ENCODE measurements at places on chromosomes 7 and 10.
A peak's percentile ranks its signal among the peaks of the same experiment; 100 is the strongest.

- DNase-seq, result peak; percentile 16
Measured at GRCh38 chr10:12847361-12847975, 154.0 kb downstream of the CCDC3 start.

- DNase-seq, result no peak
Measured at GRCh38 chr7:106031300-106032035, 68.4 kb downstream of the CDHR3 start.

DNA sequence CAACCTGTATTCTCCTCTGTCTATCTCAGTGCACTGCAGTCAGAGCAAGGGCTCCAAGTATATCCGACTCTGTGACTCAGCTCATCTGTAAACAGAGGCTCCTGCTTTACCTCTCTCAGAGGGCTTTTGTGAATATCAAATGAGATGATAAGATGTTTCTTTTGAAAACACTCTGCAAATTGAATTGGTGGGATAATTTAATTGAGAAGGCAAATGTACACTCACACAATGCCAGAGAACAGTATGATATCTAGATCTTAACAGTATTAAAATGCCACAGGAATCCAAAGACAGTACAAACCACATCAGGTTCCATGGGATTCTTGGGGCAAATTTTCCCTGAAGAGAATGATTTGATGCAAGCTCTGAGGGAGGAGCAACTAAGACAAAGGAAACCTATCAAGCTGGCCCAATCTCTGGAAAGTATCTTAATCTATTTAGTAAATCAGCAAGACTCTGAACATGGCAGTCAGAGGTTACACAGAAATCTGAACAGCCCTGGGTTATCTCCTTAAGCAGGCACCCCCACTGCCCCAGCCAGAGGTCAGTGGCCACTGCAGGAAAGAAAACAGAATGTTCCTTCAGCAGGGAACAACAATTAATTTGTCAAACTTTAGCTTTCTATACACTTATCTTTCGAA, 45.9 kb downstream of the DOCK4 start:
- no peak for DNase-seq

- DNase-seq, result no peak
Measured at GRCh38 chr10:44393834-44394547, 9.1 kb upstream of the CXCL12 start.

- no peak for DNase-seq
Measured at GRCh38 chr7:37709631-37710509, 26.3 kb downstream of the GPR141 start.

DNA sequence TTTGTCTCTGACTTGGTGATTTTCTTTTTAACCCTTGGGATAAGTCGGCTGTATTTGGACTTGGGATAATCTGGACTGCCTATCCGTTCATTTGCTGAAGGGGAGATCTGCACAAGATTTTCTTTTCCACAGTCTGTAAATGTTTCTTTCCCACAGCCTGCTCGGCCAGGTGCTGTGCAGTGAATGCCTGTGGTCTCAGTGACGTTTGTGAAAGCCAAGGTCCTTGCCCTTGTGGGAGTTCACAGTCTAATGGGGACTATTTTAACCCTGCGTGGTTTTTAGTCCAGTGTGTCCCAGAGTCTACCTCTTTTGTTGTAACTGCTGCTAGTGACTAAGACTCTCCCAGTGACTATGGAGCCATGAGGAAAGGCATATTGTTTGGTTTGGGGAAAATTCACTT, 8.9 kb downstream of the PNLIP start:
- DNase-seq, result no peak

GRCh38 chr10:98659951-98660350, 213.2 kb upstream of the HPS1 start:
- DNase-seq, result no peak

- peak; percentile 61 for DNase-seq
Measured at GRCh38 chr7:25752967-25753791, 398.8 kb upstream of the NFE2L3 start.

DNA sequence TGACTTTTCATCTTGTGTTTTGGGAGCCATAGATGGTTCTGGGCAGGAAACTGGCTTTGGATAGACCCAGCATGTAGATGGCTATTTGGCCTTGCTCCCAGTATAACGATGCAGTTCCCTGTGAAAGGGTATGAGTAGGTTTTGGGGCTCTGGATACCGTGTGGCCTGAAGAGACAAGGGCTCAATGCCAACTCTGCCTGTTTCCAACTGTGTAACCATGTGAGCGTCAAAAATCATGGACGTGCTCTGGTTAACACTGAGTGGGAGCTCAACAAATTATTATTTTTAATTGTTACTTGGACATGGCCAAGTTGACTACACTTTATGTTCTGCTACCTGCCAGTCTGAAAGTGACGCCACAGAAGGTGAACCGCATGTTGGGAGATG, 41.8 kb downstream of the EGFR start:
- DNase-seq, result no peak

DNA sequence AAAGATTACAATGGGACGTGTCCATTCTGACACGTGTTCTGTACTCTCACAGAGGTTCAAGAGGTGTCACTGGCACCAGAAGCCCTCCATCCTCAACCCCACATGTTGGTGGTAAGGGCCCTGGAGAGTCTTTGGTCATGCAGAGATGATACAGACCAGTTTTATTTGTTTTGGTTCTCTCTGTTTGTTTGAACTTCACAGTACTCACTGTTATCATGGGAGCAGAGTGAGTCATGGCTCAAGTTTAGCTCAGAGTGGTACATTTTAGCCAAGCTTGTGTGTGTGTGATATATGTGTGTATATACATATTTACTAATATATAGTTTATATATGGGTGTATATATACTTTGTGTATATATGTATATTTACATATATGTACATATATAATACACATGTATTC, 935.6 kb downstream of the GRID1 start:
- DNase-seq, result no peak

DNA sequence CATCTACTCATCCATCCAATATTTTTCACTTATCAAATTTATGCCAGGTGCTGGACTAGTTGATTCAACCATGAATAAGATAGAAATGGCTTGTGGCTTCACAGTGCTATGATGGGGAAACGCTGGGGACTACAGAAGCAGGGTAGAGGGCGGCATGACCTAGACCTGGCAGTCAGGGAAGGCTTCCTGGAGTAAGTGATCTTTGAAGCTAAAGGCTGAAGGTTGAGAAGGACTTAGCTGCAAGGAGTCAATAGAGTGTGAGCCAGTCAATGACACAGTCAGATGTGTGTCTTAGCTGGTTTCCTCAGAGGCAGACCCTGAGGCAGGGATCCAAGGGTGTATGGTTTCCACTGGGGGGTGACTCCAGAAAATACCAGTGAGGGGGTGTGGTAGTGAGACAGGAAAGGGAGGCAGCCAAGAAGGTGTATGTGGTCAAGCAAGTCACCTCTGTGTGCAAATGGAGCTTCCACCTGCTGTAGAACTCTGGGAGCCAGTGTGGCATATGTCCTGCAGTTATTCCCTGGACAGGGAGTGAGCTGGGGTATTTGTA, 10.3 kb downstream of the PRF1 start:
- no peak for DNase-seq

GRCh38 chr10:71191019-71191418, 21.4 kb upstream of the UNC5B start:
- DNase-seq, result no peak

DNA sequence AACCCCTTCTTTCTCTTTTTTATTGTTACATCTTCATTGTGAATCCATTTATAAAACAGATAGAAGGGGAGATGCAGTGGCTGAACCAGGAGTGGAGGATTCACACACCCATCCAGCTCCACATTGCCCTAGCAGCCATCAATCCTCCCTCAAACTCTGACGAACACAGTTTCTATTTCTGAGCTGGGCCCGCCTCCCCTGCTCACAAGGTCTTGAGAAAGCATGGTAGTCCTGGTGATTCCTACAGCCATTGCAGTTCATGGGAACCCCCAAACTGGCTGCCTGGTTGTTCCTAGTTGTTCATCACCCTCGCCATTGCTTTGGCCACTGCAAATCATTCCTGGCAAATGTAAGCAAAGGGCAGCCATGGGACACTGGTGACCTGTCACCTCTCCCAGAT, 258.5 kb upstream of the AOAH start:
- DNase-seq, result no peak

DNA sequence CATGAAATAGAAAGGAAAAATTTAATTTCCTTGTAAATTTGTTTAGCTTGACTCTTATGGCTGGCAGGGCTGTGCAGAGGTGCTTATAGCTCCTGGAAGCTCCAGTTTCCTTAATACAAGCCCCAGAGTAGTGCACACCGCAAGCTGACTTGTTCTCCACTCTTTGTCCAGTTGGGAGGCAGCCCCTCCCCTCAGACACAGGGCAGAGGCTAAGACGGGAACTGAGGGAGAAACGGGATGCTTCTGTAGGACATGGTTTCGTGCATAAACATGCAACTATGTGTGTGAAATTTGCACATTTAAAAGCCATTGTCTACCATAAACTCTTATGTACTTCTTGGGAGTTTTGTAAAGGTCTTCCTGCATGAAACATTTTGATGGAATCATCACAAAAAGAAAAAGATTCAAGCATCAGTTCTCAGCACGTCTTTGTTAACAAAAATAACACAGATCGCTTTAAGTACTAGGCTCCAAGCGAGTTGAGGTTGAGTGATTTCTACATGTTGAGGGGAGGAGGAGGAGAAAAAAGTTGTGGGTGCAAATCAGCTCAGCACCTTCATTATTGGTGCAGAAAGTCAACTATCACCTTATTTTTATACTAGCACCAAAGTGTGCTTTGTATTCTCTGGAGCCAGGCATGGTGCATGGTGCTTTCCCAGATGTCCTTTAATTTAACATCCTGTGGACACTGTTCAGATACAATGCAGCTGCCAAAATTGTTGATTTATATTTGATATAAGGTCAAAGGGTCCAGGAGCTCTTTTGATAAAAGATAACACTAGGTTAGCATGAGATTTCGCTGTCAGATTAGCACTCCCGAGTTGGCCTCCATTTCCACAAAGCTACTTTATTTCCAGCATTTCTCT, 124.5 kb downstream of the CHN2 start:
- DNase-seq, result no peak

GRCh38 chr7:158042156-158042880, 545.3 kb downstream of the PTPRN2 start:
- no peak for DNase-seq

DNA sequence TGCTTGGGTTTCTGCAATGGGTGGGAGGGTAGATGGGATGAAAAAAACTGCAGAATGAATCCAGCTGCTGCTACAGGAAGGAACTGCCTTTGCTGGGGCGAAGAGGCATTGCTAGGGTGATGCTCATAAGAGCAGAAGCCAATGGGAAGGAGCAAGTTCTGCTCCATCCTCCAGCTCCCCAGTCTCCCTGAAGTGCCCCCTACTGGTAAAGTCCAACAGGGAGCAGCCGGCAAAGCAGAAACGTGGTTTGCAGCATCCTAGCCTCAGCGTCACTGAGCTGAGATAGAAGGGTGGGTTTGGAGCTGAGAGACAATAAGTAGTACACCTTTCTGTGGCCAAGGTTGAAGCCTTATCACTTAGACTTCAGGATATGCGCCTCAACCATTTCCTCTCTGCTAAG, 220.5 kb downstream of the CCSER2 start:
- DNase-seq, result no peak

GRCh38 chr10:71424496-71425194, 27.9 kb downstream of the CDH23 start:
- DNase-seq, result no peak

- DNase-seq, result no peak
Measured at GRCh38 chr7:95682913-95683312, 86.6 kb upstream of the PDK4 start.

DNA sequence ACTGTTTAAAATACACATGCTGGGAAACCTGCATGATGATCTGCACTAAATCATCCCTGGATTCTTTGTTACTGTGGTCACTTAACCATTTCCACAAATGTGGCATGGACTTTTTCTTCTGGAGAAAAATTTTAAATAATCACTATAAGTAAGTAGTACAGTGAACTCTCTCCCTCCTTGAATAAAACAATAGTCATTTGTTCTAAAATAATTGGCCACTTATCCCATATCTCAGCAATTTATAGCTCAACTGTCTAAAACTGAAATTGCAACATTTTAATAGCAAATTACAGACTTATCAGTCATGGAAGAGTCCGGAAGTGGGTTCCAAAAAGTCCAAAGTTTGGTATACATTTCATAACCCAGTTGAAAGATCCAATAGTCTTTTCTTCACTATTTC, 90.9 kb downstream of the MTERF1 start:
- no peak for DNase-seq

- no peak for DNase-seq
Measured at GRCh38 chr7:121244120-121244870, 84.5 kb upstream of the WNT16 start.

DNA sequence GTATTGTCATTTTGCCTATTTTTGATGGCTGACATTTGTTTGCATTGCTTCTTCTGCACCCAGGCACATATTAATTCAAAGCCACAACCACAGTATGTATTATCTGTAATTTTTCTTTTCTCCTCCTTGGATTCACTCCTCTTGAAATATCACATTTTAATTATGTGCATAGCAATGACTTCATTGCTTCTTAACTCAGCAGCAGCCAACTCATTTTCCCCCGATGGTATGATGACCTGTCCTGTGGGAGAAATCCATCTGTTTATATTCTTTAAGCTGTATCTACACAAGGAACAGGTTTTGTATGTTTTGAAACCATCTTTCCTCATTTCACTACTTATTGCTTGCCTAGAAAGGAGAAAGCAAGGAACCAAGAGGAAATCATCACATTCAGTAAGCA, 588.8 kb downstream of the INHBA start:
- DNase-seq, result no peak

GRCh38 chr10:72007246-72007892, 43.2 kb downstream of the CHST3 start:
- DNase-seq, result no peak

- no peak for DNase-seq
Measured at GRCh38 chr10:68559841-68560185, 324 bp upstream of the TET1 start.

DNA sequence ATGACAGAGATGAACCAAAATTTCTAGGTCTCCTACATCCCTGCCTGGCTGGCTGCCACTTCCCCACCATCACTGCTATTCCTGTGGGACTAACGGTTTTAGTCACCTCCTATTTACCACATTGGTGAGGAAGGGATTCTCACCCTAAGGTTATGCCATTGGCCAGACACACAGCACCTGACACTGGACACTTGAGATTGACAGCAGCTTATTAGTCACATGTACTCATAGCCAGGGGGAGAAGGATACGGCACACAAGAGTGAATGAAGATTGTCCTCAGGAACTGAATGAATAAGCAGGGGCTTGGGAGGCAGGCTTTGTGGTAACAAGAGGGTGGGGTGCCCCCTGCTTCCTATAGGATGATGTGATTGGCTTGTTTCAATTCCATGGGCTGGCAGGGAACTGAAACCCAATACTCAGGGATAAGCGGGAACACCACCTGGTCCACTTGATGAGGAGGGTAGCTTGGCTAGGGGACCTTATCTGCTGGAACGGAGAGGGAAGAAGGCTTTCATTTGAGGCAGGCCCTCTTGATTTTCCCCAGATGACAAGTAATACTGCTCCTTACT, 99.0 kb downstream of the SPAG6 start:
- DNase-seq, result no peak
